Stimulated activated CD4-positive, alpha-beta T cell treated with anti-CD3 and anti-CD28 coated beads, Interleukin-1b, Interleukin-23, amount 100 ng/mL, for 1 hour (primary cell): ENCODE measurements at places on chromosomes 6 and 20.
A peak's percentile ranks its signal among the peaks of the same experiment; 100 is the strongest.

- DNase-seq, result peak; percentile 18
Observed at GRCh38 chr6:125153391-125154117, at the start of gene TPD52L1. Gene TPD52L1 (plus strand): TSS chr6:125153773. CDS start chr6:125153952, 179 bp downstream.

DNA sequence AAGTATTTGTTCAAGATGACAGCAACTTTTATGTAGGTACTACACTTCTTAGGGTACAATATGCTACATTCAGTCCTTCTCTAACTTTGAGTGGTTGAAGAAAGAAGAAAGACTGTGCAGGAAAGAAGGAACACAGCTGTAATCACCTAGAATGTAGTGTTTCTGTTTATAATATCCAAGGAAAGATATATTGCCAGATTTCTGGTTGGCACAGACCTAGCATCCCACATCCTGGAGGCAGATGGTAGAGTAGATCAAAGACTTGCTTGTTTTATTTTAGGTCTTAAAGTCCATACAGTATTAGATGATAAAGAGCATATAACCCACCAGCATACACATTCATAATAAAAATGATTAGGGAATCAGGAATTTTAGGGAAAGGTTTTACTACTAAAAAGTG, 13.3 kb upstream of the FABP7 start:
- DNase-seq, result no peak

DNA sequence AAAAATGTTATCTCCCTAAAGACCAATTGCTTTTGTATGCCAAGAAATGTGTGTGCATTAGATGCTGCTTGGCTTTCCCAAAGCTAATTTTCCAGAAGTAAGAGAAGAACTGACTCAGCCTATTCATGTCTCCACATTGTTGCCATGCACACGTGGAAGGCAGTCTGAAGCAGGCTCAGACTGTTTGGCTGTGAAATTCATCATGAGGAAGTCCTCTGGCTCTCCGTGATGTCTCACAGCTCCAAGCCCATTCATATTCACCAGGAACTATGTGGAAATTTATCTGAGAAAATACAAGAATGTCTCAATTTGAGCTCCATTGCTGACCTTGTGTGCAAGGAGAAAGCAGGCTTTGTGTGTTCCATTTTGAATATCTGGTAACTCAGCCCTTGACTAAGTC, 1022.2 kb upstream of the GJE1 start:
- DNase-seq, result no peak

DNA sequence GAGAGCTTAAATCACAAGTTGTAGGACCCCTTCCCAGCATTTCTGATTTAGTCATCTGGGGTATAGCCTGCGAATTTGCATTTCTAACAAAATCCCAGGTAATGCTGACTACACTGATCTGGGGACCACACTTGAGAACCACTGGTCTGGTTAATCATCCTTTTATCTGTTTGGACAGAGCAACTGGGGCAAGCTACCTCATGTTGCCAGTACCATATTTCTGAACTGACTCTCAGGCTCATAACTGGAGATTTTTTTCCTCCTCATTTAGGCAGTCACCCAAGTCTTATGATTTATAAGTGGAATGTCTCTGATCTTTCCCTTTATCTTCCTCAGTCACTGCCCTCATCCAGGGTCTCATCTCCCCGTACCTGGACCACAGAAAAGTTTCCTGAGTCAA, 12.0 kb upstream of the GTF3C6 start:
- DNase-seq, result no peak

DNA sequence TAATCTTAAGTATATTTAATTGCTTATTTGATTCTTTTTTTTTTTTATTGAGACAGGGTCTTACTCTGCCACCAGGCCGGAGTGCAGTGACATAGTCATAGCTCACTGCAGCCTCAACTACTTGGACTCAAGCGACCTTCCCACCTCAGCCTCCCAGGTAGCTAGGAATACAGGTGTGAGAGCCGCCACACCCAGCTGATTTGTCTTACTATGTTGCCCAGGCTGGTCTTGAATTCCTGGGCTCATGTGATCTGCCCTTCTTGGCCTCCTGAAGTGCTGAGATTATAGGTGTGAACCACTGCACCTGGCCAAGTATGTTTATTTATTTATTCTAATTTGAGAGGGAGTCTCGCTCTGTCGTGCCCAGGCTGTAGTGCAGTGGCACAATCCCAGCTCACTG, 38.2 kb downstream of the PTPN1 start:
- DNase-seq, result no peak

DNA sequence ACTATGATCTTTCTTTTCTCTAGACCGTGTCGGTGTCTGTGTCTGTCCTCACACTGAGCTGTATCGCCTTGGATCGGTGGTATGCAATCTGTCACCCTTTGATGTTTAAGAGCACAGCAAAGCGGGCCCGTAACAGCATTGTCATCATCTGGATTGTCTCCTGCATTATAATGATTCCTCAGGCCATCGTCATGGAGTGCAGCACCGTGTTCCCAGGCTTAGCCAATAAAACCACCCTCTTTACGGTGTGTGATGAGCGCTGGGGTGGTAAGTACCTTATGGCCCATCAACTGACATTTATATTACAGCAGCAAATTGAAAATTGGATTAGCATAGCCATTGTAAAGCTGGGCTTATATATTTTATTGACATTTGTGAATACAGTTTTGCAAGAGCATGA, 72.2 kb upstream of the GFRAL start:
- DNase-seq, result no peak

DNA sequence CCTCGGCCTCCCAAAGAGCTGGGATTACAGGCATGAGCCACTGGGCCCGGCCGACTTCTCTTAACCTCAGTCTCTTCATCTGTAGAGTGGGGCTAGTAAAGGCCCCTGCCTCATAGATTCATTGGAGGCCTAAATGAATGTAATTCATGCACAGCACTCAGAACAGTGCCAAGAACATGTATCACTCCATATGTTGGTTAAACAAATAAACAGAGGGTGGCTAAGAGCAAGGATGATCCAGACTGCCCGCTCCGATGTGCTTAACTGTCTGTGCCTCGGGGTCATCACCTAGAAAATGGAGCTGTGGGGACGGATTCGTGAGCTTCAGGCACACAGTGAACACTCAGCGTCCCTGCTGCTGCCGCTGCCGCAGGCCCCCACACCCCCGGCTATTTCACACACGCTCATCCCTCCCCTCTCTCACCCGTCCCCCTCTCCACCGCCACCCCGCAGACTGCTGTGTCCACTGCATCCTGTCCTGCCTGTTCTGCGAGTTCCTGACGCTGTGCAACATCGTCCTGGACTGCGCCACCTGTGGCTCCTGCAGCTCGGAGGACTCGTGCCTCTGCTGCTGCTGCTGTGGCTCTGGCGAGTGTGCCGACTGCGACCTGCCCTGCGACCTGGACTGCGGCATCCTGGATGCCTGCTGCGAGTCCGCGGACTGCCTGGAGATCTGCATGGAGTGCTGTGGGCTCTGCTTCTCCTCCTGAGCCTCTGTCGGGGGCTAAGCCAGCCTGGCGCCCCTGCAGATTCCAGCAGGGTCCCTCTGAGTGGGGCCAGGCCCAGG, 14.8 kb downstream of the MDFI start:
- no peak for DNase-seq

GRCh38 chr6:32772656-32773055, 9.3 kb upstream of the HLA-DQB2 start:
- DNase-seq, result no peak

DNA sequence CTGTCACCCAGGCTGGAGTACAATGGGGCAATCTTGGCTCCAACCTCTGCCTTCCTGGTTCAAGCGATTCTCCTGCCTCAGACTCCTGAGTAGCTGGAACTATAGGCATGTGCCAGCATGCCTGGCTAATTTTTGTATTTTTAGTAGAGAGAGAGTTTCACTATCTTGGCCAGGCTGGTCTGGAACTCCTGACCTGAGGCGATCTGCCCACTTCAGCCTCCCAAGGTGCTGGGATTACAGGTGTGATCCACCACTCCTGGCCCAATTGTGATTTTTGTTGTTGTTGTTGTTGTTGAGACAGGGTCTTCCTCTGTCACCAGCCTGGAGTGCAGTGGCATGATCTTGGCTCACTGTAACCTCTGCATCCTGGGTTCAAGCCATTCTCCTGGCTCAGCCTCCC, 69.3 kb downstream of the CBFA2T2 start:
- DNase-seq, result no peak

DNA sequence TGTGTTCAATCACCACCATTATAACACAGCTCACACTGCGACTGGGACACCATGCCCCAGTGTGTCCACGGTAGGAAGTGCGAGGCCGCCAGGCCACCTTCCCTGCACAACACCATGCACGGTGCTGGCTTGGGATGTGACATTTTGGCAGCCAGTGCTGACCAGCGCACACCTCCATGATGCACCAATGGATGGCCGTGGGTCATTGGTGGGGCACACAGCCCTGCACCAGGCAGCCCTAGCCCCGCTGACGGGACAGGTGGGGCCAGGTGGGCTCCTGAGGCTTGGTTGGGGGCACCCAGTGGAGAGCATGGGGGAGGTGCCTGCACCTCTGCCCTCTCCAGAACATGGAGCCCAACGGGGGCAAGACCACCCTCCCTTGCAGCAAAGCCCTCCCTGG, 18.2 kb upstream of the FRMD1 start:
- no peak for DNase-seq

GRCh38 chr6:149941583-149942460, at the start of gene ULBP2:
Gene ULBP2 (plus strand): TSS chr6:149942014. CDS start chr6:149942073, 59 bp downstream.
- peak; percentile 74 for DNase-seq

- no peak for DNase-seq
Observed at GRCh38 chr6:119461187-119461586, 111.6 kb upstream of the MAN1A1 start.

GRCh38 chr20:3802524-3803239, 6.6 kb downstream of the CDC25B start:
- no peak for DNase-seq

DNA sequence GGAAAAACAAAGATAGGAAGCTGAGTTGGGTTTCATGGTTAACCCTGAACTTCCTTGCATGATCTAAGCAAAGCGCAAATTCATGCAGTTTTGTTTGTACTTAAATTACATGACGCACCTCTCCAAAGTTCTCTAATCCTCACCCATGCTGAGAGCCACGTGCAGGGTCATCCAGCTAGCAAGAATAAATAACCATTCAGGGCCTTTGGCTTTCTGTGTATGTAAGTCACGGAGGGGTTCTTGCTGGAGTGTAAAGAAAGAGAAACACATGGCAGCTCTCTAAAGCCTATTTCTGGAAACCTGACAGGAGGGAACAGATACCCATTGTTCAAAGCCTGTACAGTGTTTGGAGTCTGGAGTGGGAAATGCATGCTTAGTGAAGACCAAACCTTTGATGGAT, 171.7 kb upstream of the CCN2 start:
- DNase-seq, result no peak
